ENCODE measurements at places on chromosomes 2 and 18.

GRCh38 chr18:23971097-23971440 is 43.5 kb upstream of the TTC39C start:
- DNase-seq, result no peak

GRCh38 chr2:149173220-149173619 is 134.7 kb downstream of the LYPD6B start:
- DNase-seq, result no peak

- no peak for DNase-seq
Observed at GRCh38 chr2:208269091-208269490, 3.0 kb downstream of the PIKFYVE start.

DNA sequence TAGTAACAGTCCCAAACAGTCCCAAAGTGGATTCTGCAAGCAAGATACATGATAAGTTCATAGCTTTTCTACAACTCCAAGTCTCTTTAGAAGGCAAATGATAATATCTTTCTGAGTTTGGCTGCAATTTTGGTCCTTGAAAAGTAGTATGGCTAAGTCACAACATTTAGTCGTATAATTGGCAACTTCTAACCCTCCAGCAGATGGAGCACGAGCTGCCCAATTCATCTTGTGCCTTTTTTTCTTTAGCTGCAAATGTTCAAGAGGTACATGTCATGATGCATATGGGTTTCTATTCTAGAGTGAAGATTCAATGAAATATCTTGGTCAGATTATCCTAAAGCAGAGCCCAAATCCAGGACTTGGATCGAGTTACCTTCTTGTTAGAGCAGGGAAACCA is 127.0 kb upstream of the KLHL14 start:
- no peak for DNase-seq

GRCh38 chr2:68429311-68429826 is 37.7 kb downstream of the FBXO48 start:
- no peak for DNase-seq

DNA sequence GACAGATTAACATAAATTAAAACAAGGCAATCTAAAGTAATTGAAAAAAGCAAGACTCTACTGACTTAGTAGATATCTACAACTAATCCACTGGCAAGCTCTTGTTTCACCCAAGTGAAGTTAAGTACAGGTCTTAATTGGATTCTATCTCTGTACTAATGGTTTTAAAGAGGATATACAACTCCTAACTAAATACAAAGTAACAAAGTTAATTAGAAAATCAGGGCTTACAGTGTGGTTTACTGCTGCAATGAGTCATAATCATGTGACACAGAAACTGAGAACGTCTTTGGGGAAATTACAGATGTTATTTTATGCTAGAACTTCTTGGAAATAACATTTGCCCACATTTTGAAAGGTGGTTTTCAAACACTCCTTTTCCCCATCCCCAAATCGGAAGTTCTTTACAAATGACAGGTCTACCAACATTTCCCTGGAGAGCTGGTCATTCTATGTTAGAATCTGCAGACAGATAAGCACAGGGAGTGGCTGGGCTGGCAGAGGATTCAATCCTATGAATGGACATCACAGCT is 245.3 kb downstream of the STK39 start:
- no peak for DNase-seq

GRCh38 chr18:72674710-72675109 is 130.6 kb upstream of the CBLN2 start:
- no peak for DNase-seq

GRCh38 chr2:118975133-118975532 is 33.1 kb downstream of the MARCO start:
- DNase-seq, result no peak

DNA sequence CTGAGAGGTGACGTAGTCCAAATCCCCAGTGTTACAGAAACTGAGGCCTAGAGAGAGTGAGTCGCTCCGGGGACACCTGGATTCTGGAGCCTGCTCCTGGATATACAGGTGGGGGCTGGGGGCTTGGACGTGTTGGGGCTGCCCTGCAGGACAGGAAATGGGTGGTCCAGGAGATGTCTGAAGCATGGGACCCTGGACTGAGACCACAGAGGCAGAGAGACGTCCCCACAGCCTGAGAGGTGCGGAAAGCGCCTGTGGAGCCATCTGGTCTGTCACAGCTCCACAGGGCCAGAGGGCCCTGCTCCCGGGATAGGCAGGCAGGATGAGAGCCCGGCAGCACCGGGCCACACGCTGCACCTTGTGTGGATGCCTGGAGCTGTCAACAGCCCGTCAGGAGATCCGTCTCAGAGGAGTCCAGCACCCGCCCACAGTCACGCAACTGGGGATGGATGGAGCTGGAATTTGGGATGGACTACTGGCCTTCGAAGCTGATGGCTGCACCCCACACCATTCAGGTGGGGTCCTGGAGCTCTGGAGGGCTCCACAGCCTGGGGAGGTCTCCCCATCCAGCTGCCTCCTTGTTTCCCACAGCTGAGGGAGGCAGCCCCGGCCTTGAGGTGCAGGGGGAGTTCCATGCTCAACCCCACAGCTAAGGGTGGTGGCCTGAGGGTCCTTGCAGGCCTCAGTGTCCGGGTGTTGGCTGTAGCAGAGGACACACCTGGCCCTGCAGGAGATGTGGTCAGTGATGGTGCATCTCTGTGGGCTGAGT is 303.0 kb downstream of the NDUFA10 start:
- no peak for DNase-seq

DNA sequence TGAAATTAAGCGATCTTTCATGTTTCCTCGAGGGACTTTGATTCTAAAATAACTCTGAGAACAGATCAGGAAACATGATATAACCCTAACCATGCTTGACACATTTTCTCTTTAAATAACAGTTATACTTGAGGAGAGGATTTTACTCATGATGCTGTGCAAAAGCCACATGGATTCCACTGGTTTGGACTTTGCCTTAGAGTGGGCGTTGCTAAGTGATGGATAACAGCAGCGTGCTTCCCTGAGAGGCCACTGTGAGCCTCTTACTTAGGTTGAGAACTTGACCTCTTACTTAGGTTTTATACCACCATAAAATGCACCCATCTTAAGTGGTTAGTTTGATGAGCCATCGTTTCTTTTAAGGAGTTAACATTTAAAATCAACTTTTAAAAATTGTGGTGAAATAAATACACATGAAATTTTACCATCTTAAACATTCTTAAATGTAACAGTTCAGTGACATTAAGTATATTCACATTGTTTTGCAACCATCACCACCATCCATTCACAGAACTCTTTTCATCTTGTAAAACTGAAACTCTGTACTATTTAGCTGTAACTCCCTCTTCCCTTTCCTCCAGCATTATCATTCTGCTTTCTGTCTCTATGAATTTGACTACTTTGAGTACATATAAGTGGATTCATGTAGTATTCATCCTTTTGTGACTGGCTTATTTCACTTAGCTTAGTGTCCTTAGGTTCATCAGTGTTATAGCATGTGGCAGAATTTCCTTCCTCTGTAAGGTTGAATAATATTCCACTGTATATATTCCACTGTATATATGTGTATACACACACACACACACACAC is 22.6 kb downstream of the ANXA4 start:
- DNase-seq, result no peak

- DNase-seq, result no peak
Observed at GRCh38 chr2:144834363-144834762, 314.4 kb upstream of the ZEB2 start.

DNA sequence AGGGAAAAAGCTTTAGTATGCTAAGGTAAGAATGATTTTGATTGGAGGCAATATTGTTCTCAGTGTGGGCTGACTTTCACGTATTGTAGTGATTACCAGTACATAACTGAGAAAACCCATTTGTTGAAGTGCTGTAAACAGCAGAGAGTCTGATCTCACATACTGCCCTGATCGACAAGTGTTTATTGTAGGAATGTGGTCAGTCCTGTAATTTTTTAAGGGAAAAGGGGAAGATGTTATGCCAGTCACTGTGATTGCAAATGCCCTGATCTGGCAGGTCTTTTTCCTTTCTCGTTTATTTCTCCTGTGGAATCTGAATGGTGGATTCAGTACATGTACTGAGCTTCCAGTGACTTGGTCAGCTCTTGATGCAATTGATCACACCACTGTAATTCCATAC is 11.5 kb downstream of the SPATS2L start:
- no peak for DNase-seq

DNA sequence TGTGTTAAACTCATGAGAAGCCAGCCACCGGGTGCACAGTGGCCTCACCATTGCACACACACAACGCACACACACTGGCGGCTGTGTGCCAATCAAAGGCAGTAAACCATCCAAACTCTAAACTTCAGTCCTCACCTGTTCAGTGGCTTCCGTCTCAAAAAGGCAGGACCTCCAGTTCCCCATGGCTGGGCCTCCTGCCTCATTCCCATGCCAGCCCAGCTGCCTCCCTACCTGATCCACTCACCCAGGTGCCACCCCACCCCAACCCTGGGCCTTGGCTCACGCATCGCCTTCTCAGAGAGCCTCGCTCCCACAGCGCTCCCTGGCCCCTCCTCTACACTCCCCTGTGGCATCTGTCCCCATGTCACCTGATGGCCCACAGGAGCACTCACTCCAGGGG is 190.9 kb downstream of the EIPR1 start:
- DNase-seq, result no peak

DNA sequence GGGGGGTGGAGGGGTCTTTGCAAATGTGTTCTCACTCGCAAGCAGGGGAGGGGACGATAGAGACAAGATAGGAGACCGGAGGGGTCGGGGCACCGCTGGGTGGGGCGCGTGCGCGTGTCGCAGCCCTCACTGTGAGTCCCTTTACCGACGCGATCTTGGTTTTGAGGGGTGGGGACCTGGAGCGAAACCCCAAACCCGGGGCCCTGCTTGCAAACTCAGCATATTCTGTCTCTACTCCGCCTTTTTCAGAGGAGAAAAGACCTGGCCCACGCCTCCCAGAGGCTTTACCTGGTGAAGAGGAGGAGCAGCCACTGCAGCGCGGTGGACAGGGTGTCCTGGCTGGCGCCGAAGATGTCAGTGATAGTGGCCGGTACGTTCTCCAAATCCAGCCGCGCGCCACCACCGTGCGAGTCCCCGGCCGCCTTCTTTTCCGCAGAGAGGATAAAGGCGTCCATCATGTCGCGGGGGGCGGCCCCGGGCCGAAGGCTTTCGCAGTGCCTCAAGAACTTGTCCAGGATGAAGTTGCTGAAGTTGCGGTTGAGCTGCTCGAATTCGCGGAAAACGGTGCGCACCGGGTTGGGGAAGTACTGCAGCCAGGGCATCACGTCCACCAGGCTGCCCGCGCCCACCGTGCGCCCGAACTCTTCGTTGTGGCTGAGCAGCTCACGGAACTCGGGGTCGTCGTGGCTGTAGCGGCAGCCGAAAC is 1.7 kb downstream of the CYP1B1 start:
- no peak for DNase-seq

- no peak for DNase-seq
Observed at GRCh38 chr2:1405124-1405523, 8.1 kb upstream of the TPO start.

DNA sequence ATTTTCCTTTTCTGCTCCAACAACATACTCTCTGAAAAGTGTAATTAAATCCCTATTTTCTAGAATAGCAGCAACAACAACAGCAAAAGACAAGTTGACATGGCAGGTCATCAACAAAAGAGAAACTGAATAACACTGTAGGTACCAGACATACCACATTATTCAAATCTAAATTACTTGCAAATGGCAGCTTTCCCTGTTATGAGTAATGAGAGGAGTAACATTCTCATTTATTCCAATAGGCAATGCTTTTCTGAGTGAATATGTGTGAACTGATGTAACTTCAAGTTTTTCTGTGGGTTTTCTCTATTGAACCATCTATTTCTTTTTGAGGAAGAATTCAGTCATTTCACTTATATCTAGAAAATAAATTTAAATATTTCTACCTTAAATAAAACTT is 501.5 kb downstream of the TRIB2 start:
- DNase-seq, result no peak

DNA sequence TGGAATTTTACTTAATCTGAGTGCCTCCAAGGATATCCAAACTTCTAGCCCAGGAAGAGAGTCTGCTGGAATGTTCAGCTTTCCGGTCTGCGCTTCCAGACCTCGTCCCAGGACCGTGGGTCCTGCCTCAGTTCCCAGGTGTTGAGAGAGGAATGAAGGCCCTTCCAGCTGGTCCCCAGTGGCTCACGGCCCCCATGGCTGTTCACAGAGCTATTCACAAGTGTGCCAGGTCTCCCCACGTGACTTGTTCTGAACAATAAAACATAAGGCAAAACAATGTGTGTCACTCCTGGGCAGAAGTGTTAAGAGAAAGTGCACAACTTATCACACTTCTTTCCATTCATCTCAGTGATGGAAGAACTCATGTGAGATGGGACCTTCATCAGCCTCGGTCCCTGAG is 20.1 kb upstream of the TEX51 start:
- no peak for DNase-seq

- no peak for DNase-seq
Observed at GRCh38 chr2:39664232-39664887, 1.4 kb upstream of the TMEM178A start.

- no peak for DNase-seq
Observed at GRCh38 chr2:62461707-62462106, 44.3 kb downstream of the TMEM17 start.

DNA sequence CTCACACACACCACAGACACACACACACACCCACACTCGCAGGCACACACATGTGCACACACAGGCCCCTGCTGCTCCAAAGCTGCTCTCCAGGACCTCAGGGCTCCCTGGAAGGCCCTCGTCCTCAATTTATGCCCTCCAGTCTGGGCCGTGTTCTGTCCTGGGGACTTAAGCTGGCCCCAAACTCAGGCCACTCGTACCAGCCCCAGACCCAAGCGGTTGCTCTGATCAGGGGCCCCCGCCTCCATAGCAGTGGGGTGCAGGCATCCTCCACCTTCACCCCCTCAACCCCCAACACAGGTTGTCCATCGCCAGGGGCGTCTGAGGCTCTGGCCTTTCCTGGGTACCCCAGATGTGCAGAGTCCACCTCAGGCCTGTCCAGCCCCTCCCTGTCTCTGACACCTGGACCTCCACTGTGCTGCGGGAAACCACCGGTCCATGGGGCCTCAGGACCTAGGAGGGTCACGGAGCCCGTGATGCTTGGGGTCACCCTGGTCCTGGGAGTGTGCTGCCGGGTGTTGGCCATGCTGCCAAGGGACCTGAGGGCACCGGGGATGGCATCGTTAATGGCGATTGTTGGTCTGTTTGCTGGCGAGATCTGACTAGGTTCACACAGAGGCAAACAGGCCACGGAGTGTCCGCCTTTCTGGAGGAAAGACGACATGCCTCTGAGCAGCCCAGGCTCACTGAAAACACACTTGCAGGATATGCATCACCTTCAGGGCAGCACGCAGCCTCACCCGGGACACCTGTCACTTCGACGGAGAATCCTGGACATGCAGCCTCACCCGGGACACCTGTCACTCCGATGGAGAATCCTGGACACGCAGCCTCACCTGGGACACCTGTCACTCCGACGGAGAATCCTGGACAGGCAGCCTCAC is 155.6 kb downstream of the NDUFA10 start:
- no peak for DNase-seq

- no peak for DNase-seq
Observed at GRCh38 chr2:233076749-233077148, 16.6 kb downstream of the INPP5D start.
